ENCODE measurements at places on chromosomes 16 and 17. TPM values are rescaled to one million over a fixed set of nuclear protein-coding genes. Genes with fewer than 3 reads are reported as not detected.

The SPATA32 gene
- not detected for total RNA-seq

The MYL11 gene
- total RNA-seq = not detected

The RNU2-1 gene
- total RNA-seq = not detected

The IL17C gene
- not detected for total RNA-seq

GRCh38 chr17:64278614-64279013, 15.6 kb upstream of the TEX2 start:
- peak overlapping the region; percentile 48 for H3K27ac ChIP-seq
- DNase-seq = no peak
- no peak overlapping the region for H3K4me3 ChIP-seq
- no peaks in the 10 kb centered on the region for H3K36me3 ChIP-seq
- no peaks in the 10 kb centered on the region for H3K27me3 ChIP-seq
- H3K4me1 ChIP-seq = no peaks in the 10 kb centered on the region

DNA sequence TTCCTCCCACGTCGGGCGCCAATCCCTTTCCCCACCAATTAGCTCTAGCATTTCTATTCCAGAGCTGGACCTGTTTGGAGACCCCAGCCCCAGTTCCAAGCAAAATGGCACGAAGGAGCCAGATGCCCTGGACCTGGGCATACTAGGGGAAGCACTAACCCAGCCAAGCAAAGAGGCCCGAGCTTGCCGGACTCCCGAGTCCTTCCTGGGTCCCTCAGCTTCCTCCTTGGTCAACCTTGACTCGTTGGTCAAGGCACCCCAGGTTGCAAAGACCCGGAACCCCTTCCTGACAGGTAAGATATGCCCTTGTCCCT, 5.6 kb upstream of the SPATA20 start:
- H3K4me1 ChIP-seq = no peaks in the 10 kb centered on the region
- no peaks in the 10 kb centered on the region for H3K36me3 ChIP-seq
- H3K4me3 ChIP-seq = peak overlapping the region; percentile 62
- no peaks in the 10 kb centered on the region for H3K27me3 ChIP-seq
- H3K27ac ChIP-seq = peak overlapping the region; percentile 82

DNA sequence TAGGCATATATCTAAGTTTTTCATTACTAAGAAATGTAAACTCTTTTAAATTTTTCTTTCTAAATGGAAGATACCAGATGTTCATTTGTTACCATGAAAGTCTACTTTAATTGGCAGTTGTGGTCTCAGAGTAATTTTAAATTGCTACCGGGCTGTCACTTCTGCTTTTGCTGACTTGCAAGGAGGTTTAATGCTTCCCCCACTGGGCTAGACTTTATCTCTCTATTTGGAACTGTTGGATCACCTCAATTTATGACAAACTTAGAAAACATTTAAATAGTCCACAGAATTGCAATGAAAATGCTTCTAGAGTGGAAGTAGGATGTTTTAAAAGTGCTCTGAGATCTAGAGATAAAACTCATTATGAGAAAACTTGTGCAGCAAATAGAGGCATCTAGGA, 479.8 kb upstream of the GOT2 start:
- no peaks in the 10 kb centered on the region for H3K4me1 ChIP-seq
- no peaks in the 10 kb centered on the region for H3K36me3 ChIP-seq
- H3K27ac ChIP-seq = no peak overlapping the region
- H3K27me3 ChIP-seq = no peaks in the 10 kb centered on the region
